ENCODE measurements at places on chromosomes 5 and 9.

DNA sequence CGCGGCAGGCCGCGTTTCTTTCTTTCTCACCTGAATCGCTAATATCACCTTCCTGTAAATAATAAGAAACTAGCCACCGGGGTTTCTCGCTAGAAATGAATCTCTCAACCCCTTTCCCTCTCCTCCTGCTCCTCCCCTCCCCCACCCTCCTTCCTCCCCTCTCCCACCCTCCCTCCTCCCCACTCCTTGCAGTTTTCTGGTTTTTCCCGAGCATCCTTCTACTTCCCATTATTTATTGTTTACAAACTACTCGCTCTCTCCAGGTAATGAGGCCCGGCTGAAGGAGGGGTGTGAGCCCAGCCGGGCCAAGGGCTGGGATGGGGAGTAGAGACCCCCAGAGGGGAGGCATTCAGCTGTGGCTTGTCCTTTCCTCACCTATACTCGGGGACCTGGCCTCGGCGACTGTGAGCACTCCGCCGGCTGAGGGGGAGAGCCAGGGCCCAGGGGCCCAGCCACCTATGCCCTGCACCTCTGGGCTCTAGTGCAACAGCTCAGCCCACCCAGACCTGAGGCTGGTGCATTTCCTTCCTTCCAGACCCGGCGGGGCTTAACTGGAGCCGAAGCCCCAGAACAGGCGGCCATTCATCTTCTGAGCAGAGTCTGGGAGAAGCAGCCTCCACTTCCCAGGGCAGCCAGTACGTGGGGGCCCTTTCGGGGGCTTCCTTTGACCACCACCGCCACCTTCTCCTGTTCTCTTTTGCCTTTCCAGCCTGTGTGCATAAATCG is 2.1 kb upstream of the IRX4 start:
- no peak for DNase-seq

DNA sequence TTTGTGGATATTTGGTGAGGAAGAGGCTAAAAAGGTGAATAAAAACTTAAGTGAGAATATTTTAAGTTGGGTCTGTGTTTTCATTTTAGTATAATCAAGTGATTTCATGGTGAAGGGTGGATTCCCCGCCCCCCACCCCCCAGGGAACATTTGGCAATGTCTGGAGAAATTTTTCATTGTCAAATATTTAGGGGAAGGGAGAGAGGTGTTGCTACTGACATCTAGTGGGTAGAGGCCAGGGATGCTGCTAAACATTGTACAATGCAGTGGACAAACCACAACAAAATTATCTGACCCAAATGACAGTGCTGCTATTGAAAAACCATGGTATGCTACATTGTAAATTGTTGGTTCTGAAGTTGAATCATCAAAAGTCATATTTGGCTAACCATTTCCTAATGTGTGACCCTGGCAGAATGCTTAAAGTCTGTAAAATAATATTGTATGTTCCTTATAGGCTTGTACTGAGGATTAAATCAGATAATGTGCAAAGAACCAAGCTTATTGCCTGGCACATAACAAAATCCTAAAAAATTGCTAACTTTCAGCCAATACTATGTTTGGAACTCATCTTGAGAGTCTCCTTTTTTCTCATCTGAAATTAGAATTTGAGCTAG is 5.6 kb downstream of the C5orf24 start:
- DNase-seq, result no peak

DNA sequence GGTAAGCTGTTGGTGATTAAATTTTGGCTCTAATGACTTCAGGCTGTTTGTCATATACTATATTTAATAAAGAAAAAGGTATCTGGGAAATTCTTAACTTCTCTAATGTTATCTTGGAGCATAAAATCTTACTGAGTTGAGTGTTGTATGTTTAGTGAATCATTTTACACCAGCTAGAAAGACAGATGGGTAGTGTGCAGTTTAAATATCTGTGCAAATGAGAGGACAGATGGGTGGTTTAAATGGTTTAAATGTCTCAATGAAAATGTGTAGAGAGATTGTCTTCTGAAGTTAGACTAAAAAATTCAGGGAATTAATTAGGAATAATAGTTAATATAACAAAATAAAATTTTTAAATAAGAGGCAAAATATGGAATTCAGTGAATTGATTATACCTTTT is 114.5 kb downstream of the FER start:
- DNase-seq, result no peak

DNA sequence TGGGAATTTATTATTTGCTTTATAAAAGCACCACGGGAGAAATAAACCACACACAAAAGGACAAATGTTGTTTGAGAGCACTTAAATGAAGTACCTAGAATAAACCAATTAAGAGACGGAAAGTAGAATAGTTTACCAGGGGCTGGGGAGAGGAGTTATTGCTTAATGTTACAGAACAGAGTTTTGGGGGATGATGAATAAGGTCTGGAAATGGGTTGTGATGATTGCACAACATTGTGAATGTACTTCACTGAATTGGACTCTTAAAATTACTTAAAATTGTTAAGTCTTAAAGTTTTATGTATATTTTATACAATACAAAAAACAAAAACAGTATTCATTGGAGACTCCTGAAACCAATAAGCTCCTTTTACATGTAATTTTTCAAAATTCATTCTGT is 1.5 kb downstream of the ZBTB43 start:
- no peak for DNase-seq

DNA sequence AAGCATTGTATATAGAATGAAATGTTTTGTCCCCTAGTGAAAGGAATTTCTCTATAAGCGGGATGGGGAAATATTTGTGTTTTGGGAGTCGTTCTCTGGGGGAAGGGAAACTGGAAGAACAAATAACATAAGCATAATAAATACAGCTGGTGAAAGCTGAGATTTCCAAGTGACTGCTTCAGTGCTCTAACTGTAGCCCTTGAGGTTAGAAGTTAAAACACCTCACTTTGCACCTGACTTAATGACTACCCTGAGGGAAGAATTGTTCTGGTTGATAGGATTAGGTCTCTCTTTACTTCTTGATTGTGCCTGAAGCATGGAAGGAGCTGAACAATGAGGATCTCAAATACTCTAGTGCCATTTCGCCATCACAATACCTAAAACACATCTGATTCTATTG is 307.4 kb downstream of the MAN2A1 start:
- no peak for DNase-seq
